ENCODE measurements at places on chromosomes 6 and 20. TPM values are rescaled to one million over a fixed set of nuclear protein-coding genes. Genes with fewer than 3 reads are reported as not detected.

- H3K27me3 ChIP-seq, result peaks cover 2% of the 10 kb centered on the region
- H3K27ac ChIP-seq, result no peak overlapping the region
- H3K4me1 ChIP-seq, result no peaks in the 10 kb centered on the region
- H3K36me3 ChIP-seq, result no peaks in the 10 kb centered on the region
These were observed 124.9 kb downstream of the ANKRD60 start for GRCh38 chr20:58103517-58103904.

- peaks cover 2% of the 10 kb centered on the region for H3K4me1 ChIP-seq
- no peak overlapping the region for H3K27ac ChIP-seq
- H3K4me3 ChIP-seq, result no peak overlapping the region
- no peaks in the 10 kb centered on the region for H3K27me3 ChIP-seq
- DNase-seq, result peak; percentile 37
These were observed 41.6 kb upstream of the CARMIL1 start for GRCh38 chr6:25237579-25237978.

DNA sequence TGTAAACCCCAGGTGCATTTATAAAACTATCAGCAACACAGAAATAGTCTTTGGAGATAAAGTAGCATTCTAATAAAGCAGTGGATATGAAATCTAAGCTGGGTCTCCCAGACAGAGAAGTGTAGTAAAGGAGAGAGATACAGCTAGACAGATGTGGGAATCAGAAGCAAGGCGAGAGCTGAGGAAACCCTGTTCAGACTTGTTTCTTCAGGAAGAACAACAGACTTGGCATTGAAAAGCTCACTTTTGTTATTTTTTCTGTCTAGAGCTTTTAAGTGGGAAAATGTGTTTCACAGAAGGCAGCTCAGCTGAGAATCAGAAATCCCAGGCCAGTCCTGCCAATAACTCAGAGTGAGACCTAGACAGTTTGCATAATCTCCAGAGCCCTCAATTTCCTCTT lies 52.9 kb downstream of the SLC35B3 start:
- H3K27me3 ChIP-seq, result no peaks in the 10 kb centered on the region
- H3K4me1 ChIP-seq, result no peaks in the 10 kb centered on the region
- H3K27ac ChIP-seq, result no peak overlapping the region
- DNase-seq, result no peak

DNA sequence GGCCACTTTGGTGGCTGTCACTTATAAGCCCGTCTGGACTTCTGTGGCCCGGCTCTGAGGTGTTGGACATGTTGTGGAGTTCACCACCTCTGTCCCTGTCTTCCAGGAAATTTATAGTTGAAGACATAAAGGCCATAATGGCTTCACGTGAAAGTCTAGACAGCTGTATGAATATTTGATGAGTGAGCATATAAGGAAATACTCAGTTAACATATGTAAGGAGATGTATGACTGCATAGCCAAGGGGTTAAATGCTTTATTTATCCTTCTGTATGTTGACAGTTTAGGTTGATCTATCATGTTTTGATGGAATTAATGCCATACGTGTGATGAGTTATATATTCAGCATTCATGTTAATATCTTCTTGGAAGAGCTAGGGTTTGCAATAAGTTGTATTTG lies 16.1 kb downstream of the HIVEP1 start:
- peaks cover 4% of the 10 kb centered on the region for H3K36me3 ChIP-seq
- H3K4me1 ChIP-seq, result peaks cover 16% of the 10 kb centered on the region
- no peak for DNase-seq
- no peak overlapping the region for H3K27ac ChIP-seq
- H3K27me3 ChIP-seq, result no peaks in the 10 kb centered on the region

GRCh38 chr6:15389765-15390723 lies 144.2 kb downstream of the JARID2 start:
- no peak overlapping the region for H3K27ac ChIP-seq
- no peak overlapping the region for H3K4me3 ChIP-seq
- H3K27me3 ChIP-seq, result no peaks in the 10 kb centered on the region
- no peaks in the 10 kb centered on the region for H3K36me3 ChIP-seq
- peaks cover 28% of the 10 kb centered on the region for H3K4me1 ChIP-seq
- peak; percentile 66 for DNase-seq

DNA sequence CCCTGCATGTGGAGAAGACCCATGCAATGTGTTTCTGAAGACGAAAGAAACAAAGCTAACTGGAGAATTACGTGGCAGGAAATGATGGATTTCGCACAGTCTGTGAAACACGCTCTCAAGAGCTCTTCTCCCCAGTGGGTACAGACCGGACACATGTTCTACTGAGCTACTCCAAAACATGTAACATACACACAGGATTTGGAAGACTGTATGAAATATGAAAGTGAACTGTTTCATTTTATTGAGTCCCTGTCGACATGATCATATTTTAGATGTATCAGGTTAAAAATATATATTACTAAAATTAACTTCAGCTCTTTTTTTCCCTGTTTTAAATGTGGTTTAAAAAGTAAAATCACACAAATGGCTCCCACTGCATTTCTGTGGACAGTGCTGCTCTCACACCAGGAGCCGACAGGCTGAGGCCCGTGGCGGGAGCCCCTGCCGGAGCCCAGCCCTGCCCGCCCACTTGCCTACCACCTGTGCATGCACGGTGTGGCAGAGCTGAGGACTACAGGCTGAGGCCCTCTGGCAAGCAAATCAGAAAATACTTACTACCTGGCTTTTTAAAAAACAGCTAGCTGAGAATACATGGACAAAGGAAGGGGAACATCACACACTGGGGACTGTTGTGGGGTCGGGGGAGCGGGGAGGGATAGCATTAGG lies 58.9 kb upstream of the NXT1 start:
- H3K36me3 ChIP-seq, result no peaks in the 10 kb centered on the region
- H3K4me1 ChIP-seq, result no peaks in the 10 kb centered on the region
- no peak for DNase-seq
- no peak overlapping the region for H3K4me3 ChIP-seq
- peaks cover 25% of the 10 kb centered on the region for H3K27me3 ChIP-seq

GRCh38 chr6:122323361-122323760 lies 76.1 kb upstream of the HSF2 start:
- no peaks in the 10 kb centered on the region for H3K36me3 ChIP-seq
- H3K4me3 ChIP-seq, result peak overlapping the region; percentile 76
- no peak overlapping the region for H3K27ac ChIP-seq
- no peak for DNase-seq

DNA sequence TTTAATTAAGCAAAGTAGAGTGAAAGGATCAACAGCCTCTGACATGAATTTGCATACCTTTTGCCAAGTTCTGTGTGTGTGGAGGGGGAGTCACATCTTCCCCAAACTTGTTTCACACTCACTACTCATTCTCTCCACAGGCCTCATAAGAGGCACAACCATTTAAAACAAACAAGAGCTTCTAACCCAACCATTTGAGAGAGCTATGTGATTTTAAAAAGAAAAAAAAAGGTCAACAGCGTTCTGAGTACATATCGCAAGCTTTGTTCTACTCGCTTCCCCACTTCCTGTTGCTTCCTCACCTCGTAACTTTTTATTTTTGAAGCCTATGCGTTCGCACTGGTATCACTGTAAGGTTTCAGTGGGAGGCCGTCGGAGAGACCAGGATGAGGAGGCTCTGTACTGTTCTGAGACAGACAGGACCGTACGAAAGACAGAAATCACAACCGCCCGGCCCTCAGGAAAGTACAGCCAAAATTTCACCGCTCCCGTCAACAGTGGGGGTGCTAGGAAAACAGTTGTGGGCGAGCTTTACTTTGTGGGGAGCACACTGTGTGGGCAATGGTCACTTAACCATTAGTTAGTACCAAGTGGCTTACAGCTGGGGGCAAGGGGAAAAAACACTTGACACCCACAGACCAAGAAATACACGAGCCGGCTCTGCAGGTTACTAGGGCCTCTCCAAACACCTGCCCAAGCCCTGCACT lies 61.3 kb downstream of the TRERF1 start:
- no peaks in the 10 kb centered on the region for H3K27me3 ChIP-seq
- DNase-seq, result no peak
- peaks cover 2% of the 10 kb centered on the region for H3K4me1 ChIP-seq

- no peaks in the 10 kb centered on the region for H3K4me1 ChIP-seq
- no peak overlapping the region for H3K27ac ChIP-seq
- no peaks in the 10 kb centered on the region for H3K36me3 ChIP-seq
These were observed 27.5 kb upstream of the SNRPC start for GRCh38 chr6:34729631-34730470.

The KCNQ2 gene
- polyA plus RNA-seq, result not detected

The CRISP3 gene
- polyA plus RNA-seq, result not detected

Data from IMR-90 (cell line).